ENCODE measurements at places on chromosomes 7 and 10.

- DNase-seq: no peak
Measured at GRCh38 chr7:23175938-23176337, 5.9 kb upstream of the NUP42 start.

DNA sequence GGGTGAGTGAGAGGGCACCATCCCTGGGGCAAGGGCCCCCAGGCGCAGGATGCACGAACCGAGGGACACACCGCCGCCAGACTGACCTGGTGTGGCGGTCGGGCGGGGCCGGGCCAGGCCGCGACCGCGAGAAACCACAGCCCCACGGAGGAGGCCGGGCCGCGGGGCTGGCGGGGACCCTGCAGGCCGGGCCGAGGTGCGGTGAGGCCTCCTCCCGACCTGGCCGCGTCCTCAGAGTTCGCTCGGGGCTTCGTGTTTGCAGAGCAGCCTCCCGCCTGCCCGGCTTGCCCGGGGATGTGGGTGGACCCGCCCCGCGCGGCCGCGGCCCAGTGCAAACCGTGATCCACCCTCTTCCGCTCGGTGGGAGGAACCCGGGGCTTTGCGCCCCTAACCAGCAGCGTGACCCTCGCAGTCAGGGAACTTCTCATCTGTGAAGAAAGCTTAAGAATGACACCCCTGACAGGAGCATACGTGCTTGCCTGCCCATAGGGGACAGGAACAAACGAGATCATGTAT lies 20.6 kb upstream of the HOXA13 start:
- DNase-seq: no peak

GRCh38 chr10:33600381-33600780 lies 265.9 kb upstream of the NRP1 start:
- no peak for DNase-seq

DNA sequence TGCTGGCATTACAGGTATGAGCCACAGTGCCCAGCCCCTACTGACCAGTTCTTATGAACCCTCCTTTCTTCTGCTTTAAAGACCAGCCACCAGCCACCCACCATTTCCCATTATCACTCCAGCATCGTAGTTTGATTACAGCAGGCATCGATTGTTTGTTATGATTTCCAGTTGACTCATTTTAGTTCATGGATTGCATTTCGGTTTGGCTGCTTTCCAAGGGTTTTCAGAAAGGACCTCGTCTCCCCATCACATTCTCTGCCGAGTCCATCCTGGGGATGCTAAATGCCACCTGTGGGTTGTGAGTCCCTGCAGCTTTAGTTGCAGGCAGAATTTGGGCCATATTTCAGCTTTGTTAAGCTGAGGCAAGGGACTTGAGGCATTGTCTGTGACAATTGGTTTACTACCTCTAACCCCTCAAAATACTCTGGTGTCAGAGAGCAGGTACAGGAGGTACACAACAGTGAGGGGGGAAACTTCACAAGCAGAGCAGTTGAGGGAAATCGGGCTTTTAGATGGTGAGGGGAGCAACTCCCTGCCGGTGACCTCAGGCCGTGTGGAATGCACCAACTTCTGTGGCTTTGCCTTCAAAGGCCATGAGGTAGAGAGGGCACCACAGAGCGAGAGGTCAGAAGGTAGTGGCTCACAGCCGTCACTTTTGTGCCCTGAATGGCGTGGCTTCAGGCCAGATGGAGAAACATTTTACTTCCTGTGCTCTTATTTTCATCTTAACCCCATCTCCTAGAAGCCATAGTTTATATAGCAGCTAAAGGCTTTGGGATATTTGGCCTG lies 203.8 kb downstream of the CCDC3 start:
- no peak for DNase-seq

DNA sequence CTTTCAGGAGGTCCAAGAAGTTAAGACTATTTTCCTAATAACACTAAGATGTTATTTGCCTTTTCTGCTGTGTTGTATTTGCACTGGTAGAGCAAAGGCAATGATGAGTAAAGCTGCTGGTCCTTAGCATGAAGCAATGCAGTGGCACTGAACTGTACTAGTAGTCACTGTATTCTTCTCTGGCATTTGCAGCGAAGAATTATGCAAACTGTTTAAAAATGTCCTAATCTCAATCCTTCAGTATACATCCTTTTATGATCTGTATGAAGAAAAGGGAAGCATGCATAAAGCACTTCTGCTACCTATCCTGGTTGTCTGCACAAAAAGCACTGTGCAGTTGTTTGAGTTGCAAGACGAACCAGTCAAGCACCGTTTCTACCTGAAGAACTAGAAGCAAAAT lies 20.4 kb downstream of the IGF2BP3 start:
- no peak for DNase-seq

GRCh38 chr10:132684164-132684891 lies 101.6 kb downstream of the NKX6-2 start:
- no peak for DNase-seq

DNA sequence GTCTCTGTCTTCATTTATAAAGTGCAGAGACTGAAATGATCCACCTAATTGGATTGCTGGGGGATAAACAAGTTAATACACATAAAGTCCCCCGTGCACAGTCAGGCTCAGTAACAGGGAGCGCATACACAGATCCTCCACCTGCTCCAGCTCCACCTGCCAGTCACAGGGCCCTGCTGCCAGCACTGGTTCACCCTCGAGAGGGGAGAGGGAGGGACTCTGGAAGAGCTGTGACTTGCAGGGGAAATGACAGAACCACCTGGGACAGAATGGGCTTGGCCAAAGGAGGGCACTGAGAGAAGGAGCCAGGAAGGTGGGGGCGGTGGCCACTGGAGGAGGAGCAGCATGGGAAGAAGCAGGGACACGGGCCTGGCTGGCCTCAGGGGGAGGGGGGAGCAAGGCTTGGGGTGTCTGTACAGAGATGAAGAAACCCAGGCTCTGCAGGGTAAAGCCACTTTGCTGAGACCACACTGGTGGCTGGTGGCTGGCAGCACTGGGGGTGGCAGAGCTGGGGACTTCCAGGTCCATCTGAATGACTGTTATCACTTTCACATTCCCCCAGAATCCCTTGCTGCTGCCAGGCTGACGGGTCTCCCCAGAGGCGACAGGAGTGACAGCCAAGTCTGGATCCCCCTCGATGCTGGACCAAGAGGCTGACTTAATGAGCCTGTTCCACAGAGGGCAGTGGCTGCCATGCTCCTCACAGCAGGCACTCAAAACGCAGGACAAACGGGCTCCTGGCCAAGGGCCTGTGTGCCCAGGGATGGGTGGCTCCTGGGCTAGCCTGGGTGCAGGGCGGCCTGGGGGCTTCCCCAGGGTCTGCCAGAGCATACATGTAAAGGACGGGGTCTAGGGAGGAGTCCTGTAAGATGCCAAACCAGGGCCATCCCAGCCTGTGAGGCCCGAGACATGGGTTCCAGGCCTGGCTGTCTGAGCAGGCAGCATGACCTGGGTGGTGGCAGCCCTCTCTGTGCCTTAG lies 151.1 kb downstream of the SH3PXD2A start:
- DNase-seq: no peak

- DNase-seq: no peak
Measured at GRCh38 chr7:47807126-47807525, 141.1 kb downstream of the PKD1L1 start.

DNA sequence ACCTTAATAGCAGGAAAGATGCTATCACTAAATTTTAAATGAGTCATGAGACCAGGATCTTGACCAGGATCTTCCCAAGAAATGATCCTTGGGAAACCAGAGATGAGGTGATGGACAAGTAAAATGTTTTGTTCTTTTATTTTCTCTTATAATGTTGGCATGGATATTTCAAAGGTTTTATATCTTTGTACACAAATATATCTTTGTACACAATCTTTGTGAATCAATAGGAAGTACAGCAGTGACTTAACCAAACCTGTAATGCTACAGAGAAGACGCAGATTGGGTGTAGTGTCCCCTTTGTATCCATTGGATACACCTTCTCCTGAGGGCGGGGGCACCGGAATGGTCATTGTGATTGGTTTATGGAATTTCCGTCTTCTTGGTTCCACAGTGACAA lies 180.1 kb upstream of the CCDC6 start:
- no peak for DNase-seq

- no peak for DNase-seq
Measured at GRCh38 chr10:127989481-127990012, 82.6 kb downstream of the PTPRE start.

- no peak for DNase-seq
Measured at GRCh38 chr10:48887982-48888381, 51.7 kb downstream of the LRRC18 start.

DNA sequence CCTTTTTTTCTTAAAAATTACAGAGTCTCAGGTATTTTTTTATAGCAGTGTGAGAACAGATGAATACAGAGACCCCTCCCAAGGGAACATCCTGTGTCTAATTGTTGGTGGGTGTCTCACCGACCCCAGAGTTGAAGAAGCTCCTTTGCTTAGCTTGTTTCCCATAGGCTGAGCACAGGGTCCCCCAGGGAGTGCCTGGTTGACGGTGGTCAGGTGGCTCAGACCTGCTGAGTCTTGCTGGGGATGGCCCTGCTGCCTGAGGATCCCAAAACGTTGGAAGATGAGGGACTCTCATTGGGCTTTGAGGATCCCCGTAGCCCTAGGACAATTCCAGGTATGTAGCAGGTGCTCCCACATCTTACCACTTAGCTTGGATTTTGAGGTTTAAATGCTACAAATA lies 19.5 kb downstream of the SCART1 start:
- no peak for DNase-seq

DNA sequence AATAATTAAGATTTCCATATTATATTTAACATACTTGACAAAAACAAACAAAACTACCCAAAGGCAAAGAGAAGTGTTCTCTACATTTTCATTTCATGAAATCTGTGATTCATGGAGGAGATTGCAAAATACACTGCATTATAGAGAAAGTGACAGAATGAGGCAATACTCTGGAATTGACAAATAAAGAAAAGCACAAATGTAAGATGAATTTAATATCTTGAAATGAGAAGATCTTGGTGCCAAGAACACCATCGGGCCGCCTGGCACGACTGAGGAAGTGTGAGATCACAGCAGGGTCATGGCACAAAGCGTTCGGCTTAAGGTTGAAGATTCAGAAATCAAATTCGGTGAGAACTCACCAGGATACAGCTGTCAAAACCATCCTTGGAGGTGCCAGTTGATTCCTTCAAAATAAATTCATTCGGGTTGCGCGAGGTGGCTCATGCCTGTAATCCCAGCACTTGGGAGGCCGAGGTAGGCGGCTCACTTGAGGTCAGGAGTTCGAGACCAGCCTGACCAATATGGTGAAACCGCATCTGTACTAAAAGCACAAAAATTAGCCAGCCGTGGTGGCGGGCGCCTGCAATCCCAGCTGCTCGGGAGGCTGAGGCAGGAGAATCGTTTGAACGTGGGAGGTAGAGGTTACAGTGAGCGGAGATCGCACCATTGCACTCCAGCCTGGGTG lies 174.0 kb upstream of the PFKP start:
- DNase-seq: no peak

DNA sequence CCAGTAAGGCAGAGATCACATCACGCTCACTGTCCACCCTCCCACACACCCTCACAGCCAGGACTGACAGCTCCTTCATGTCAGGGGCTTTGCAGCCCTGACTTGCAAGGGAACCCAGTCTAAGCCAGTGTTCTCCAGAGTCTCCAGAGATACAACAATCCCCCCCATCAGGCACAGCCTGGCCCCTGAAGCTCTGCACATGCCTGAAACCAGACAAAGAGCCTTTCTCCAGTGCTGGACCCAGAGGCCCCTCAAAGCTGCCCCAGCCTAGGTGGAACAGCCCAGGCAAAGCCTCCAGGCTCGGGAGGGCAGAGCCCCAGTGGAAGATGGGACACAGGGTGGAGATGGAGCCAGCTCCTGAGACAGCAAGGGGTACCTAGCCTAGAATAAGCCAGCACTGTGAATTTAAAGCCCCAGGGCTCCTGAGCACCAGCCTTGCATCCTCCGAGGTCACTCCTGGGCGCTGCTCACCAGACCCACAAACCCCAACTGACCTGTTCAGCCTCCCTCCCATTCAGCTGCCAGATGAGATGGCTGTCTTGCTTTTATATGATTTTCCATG lies 50.2 kb downstream of the GRID1 start:
- no peak for DNase-seq

GRCh38 chr7:15330943-15331342 lies 230.9 kb downstream of the AGMO start:
- DNase-seq: no peak

DNA sequence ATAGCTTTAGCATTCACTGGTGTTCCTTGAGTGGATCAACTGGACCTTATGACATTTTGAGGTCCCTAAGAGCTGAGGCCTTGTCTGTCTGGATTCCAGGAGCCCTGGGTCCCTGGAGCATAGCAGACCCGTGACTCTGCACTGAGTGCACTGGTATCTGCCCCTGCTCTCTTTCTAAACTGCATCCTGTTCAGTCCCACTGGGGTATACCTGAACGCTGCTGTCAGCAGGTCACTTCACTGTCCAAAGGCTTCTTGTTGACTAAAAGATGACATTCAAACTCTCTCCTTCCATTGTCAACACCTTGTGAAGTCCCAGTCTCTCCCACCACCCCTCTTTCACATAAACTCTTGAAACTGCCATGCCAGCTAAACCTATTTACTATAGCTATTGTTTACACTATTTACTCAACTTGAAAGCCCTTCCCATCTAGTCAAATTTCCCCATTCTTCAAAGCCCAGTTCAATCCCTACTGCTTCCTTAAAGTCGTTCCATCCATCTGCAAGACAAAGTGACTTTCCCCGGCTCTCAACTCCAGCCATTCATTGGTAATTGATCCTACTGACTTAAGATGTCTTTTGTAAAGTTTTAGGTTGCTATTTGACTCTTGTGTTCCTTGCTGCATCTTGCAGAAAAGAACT lies 523.3 kb downstream of the KCNMA1 start:
- no peak for DNase-seq

DNA sequence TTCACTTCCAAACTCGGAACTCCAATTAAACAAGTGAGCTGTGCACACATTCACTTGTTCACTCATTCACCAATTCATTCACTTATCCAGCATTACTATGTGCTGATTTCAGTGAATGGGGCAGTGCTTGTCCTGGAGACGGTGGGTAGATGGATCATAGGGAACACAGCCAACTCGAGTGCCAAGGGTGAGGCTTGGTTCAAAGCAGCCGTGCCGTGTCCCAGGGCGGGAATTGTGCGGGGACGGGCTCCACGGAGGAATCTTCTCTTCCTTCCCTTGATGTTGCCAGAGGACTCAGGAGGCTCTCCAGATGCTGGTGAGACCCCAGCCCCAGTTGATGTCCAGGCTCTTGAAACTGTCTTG lies 2.9 kb downstream of the SH2D4B start:
- no peak for DNase-seq

DNA sequence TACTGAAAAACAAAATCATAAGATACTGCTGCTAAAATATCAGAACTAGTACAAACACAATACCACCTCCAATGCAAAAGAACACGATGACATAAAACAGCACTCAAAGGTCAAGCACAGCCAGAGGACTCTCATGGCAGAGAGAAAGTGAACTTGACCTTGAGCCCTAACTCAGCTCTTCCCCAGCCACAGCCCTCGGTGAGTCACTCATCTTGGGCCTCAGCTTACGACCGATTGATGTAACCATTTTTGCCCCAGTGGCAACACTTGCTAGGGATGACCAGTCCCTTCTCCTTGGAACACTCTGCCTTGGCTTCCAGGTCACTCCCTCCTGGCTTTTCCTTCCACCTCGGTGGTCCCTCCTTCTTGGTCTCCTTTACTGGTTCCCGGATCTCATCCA lies 77.8 kb downstream of the JAZF1 start:
- no peak for DNase-seq

- DNase-seq: no peak
Measured at GRCh38 chr7:41574377-41574776, 128.5 kb downstream of the INHBA start.
